WTC11 (cell line): ENCODE measurements at places on chromosomes 3 and 15. TPM values are rescaled to one million over a fixed set of nuclear protein-coding genes. Genes with fewer than 3 reads are reported as not detected.

Gene RAD51
- 29.7 to 36.4 TPM (median 31.0 TPM) in 3 replicates for total RNA-seq

Gene TAGLN3
- 2.8 to 3.3 TPM (median 2.8 TPM) in 3 replicates for total RNA-seq

- no peak for DNase-seq
Measured at GRCh38 chr3:28308196-28308595, 40.3 kb upstream of the ZCWPW2 start.

DNA sequence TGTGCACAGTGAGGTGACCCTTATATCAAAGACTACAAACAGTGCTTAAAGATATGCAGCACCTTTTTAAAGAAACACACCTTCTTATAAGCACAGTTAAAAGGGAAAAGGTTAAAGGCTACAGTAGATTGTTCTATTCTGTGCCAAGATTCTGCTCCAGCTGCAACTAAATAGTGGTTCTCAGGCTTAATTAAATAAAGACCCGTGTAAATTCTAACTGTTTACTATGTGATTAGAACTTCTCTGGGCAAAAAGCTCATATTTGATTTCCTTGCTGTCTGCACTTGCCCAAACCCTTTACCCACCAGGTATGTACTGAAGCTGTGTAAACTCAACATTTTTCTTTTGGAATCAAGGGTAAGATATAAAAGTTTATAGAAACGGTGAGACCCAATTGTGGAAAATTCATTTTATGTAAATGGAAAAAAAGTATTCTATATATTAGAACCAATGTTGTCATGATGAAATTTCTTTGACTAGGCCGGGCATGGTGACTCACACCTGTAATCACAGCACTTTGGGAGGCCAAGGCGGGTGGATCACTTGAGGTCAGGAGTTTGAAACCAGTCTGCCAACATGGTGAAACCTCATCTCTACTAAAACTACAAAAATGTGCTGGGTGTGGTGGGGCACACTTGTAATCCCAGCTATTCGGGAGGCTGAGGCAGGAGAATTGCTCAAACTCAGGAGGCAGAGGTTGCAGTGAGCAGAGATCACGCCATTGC, 230.6 kb downstream of the MECOM start:
- DNase-seq, result no peak

Gene CNTN4
- not detected in 3 replicates for total RNA-seq

GRCh38 chr15:25022233-25022632, 67.4 kb downstream of the SNRPN start:
- no peak for DNase-seq

- no peak for DNase-seq
Measured at GRCh38 chr3:49602049-49602554, 47.8 kb downstream of the BSN start.
